Mesenchymal stem cell (in vitro differentiated cells and primary cell): ENCODE measurements at places on chromosomes 5 and 9.

DNA sequence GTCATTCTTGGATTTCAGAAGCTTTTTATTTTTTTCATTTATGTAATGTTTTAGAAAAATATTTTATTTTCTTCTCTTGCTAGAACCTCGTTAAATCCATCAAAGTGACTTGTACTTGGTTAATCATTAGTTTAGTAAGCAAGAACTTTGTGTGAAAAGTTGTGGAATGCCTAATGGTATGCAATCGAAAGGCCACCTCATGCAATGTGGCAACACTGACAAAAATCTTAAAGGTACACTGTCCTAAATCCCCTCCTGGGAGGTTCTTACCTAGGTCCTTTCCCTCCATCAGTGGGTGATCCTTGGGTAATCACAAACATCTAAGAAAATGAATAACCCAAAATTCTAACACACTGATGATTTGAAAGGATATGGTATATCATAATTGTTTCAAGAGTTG, 304.2 kb downstream of the DNAH5 start:
- no peak for DNase-seq

DNA sequence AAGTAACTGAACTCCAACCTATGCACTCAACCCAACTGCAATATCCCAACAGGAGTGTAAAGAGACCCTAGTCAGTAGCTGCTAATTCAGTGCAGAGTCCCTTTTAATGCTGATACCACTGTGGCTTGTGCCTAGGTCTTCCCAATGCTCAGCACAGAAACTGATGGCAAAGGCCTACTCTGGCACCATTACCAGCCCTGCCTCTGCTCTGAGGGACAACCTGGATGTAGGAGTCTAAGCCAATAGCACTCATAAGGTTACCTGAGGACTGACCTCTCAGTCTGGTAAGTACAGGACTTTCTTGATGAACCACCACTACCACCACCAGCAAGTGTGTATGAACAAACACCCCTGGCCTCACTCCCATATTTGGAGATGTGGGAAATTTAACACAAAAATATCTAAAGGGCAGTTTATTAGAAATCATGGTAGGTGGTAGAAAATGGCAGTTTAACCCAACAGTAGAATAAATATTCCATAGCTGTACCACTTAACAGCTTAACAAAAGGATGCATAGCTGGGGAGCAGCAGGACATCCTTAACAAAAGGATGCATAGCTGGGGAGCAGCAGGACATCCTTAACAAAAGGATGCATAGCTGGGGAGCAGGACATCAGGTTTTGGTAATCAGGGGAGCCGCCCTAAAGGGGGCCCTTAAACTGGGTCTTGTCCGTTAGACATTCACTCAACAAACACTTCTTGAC, 11.0 kb upstream of the DNAJA1 start:
- no peak for DNase-seq

DNA sequence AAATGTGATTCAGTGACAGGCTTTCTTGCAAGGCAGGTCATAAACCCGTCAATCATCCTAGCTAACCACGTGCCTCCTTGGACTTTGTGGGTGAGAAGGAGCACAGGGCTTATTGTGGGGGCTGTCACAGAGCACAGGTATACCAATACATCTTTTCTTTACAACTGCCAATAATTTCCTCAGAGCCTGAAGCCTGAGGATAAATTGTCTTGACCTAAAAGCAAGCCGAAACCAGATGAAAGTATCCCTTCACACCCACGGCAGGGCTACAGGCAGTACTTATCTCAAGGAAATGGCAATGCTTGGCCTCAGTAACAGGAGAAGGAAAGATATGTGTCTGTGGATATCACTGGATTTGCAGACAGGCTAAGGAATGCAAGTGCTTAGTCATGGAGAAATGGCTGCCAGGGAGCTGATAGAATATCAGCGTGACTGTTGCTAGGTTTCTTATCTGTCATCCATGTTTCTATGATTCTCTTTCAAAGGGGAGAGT, 90.3 kb upstream of the ZNF366 start:
- peak; percentile 87 for DNase-seq

DNA sequence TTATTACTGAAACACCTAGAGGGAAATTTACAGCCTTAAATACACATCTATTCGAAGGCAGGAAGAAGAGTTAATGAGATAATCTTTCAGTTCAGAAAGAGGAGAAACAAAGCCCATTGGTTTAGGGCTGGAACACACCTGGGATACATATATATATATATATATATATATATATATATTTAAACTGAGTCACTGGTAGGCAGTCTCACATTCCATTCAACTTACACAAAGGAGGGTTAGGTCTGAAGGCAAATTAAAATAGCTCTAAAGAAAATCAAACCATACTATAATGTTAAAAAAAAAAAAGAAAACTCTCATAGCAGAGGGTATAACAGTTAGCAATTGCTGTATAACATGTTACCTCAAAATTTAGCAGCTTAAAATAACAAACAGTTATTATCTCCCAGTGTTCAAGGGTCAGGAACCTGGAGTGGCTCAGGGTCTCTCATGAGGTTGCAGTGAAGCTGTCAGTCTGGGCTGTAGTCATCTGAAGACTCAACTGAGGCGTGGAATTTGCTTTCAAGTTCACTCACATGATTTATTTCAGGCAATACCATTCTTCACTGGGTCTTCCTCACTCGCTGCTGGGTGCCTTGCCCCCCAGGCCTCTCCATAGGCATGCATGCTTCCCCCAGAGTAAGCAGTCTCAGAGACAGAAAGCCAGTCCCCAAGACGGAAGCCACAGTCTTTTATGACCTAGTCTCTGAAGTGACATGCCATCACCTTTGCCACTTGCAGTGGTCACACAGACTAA, 332.8 kb downstream of the NSG2 start:
- no peak for DNase-seq

GRCh38 chr9:34322899-34323591, 6.0 kb downstream of the KIF24 start:
- DNase-seq = no peak

DNA sequence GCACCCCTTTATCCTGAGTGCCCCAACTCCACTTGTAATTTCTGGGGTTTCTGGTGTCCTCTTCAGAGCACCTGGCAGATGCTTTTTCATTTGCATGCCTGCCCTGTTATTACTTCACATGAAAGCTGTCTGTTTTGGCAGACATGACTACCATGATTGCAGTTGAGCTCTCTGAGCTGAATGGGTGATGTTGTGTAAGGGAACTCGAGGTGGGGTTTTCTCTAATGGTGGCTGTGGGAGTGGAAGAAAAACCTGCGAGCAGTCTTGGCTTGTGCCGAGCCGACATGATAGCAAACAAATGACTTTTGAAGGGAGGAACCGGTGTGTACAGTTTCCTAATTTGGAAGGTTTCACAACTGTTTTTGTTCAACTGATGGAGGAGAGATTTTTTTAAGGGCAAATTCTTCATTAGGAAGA, 196.2 kb downstream of the AOPEP start:
- DNase-seq = peak; percentile 77

DNA sequence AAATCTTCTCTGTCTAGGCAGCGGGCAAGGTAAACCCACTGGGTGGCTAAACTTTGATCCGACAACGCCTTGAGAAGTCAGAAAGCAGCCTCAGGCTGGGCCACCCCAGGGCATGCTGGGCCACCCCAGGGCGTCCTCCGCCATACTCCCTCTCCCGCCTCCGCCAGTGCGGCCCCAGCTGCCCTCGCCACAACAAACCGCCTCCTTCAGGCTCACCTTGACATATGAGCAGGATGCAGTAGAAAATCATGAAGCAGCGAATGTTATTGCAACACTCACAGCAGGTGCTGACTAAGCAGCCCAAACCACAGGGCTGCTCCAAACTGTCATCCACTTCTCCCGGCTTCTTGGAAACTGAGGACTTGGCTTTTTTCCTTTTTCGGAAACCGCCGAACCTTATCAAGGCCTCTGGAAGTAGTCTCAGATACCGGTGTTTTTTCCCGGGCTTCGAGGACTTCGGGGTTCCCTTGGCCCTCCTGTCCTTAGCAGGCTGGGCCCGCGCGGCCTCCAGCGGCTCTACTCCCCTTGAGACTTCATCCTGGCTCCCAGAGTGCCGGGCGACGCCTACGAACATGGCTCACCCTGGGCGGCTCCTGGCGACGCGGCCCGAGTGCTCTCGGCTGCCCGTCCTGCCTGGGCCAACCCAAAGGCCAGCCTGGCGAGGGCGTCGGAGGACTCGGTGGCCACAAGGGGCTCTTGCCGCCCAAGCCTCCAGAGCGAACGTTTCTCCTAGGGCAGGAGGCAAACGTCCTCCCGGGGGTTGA, at the start of gene SLCO6A1:
Gene SLCO6A1 (minus strand): TSS at position 731 of the 764 bp plus-strand sequence. CDS start 157 bp downstream, at position 574.
- no peak for DNase-seq

- no peak for DNase-seq
Measured at GRCh38 chr5:42641336-42642005, 115.1 kb upstream of the CCDC152 start.

DNA sequence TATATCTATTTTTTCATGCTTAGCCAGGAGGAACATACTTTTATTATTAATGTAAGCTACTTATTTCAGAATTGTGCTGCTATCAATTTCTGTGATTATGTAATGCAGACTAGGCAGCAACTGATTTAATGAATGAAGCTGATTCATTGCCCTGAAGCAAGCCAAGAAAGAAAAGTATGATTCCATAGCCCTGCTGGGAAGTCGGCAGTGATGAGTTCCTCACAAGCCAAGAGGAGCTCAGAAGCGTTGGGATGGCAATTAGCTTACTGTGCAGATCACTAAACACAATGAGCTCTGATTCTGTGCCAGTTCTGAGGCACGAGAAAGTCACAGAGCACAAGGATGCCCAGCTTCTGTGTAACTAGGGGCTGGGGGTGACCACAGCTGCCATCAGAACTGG, 254.3 kb upstream of the KLF9 start:
- no peak for DNase-seq

- DNase-seq = no peak
Measured at GRCh38 chr5:156687514-156687913, 162.6 kb upstream of the PPP1R2B start.

- no peak for DNase-seq
Measured at GRCh38 chr5:180197016-180197702, 11.9 kb downstream of the RASGEF1C start.

DNA sequence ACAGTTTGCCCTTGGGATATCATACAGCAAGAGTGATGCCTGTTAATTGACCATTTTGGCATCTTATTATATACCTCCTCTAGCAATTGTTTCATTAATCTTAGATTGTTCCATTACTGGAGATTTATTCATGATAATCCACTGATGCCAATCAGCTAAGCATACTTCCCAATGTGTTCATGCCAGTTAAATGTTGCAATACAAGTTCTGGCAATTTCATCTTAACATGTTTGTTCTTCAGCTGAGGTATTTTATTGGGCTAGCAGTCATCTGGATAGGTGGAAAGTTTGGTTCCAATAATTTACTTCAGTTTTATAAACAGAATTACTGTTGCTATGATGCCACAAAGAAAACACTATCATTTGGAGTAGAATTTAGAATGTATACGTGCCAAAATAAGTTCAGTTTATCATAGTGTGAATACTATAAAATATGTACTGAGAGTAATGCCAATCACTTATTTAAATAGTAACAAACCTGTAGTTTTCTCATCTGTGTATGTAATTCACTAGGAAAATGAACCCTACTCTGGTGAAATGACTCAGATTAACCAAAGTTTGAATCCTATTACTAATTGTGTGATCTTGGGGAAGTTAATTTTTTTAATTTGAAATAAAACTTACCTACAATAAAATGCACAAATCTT, 27.9 kb upstream of the IL31RA start:
- DNase-seq = no peak

DNA sequence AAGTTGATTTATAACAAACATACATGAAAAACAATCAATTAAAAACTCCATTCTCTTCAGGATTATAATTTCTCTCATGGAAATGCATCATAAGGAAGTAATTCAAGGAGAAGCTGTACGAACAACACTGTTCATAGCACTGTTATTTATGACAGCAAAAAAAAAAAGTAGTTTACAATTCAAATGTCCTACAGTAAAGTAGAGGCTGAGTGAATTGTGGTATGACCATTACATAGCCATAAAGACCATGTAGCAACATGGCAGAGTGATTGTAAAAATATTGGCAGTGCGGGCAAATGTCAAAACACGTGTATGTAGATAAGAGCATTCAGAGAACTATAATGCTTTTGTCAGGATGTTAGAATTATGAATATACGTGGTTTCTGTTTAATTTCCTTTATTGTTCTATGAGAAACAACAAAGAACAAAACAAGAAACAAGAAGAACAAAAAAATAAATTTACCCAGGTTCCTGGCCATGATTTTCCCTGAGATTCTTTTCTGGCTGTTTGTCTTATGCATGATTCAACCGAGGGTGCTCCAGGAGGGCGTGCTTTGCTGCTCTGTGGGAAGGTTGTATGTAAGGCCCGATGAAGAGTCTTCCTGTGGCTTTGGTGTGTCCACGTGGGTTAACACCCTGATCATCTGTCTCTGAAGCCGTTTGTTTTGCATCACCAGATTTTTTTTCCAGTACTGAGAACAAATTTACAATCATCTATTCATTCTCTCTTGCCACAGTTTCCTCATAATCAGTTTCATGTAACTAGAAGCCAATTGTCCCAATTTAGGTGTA, 28.8 kb downstream of the GCNT4 start:
- no peak for DNase-seq

- no peak for DNase-seq
Measured at GRCh38 chr9:87088192-87088591, 140.9 kb upstream of the GAS1 start.

DNA sequence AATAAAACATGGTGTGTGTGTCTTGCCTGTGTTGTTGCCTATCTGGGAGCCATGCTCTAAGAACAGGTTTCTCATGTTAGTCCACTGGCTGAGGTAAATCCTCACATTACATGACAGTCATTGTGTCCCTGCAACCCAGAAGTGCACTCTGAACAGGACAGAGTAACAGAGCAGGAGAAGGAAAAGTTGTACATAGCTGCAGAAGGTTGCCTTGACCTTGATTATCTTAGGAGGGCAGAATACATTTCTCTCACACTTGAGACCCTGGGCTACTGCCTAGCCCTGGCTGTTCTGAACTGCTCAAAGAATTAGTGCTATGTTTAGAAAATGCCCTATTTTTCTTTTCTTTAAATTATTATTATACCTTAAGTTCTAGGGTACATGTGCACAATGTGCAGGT, 16.9 kb downstream of the ZNF189 start:
- no peak for DNase-seq

DNA sequence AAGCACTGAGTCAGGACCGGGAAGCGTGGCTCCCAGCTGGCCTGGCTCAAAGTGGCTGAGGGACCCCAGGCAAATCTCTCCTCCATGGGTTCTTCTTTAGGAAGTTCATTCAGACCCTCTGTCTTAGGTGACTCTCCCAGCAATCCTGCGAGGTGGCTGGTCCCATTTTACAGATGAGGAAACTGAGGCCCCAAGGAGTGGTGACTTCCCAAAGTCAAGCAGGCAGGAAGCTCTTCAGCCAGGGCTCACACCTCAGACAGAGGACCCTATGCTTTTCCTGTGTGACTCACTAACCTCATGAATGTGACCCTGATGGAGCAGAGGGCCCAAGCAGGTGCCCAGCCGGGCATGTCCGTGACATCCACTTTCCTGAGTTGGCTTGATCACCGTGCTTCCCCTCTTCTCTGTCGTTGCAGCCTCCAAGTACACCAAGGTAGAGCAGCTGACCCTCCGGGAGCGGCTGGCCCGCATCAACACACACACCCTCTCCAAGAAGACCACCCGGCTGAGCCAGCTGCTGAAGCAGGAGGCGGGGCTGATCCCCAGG, 36.5 kb downstream of the ARHGEF37 start:
- no peak for DNase-seq
